NCI-H510A (cell line): ENCODE measurements at places on chromosomes 13 and 19.

DNA sequence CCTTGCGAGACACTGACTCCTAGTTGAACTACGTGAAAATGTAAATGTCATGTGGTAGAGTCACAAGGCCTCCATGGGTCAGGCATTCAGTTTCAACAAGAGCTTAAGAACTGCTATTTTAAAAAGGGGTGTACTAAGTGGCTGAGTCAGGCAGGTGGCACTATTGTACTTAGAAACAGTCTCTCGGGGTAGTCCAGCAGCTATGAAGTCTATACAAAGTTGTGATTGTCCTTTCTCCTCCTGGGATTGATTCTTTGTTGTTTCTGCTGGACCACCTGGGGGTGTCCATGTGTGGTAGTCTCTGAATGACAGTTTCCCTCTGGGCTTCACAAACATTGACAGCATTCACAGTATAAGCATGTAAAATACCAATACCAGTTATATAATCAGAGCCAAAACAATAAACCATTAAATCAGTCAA lies 33.0 kb downstream of the UGGT2 start:
- peak; percentile 13 for DNase-seq

DNA sequence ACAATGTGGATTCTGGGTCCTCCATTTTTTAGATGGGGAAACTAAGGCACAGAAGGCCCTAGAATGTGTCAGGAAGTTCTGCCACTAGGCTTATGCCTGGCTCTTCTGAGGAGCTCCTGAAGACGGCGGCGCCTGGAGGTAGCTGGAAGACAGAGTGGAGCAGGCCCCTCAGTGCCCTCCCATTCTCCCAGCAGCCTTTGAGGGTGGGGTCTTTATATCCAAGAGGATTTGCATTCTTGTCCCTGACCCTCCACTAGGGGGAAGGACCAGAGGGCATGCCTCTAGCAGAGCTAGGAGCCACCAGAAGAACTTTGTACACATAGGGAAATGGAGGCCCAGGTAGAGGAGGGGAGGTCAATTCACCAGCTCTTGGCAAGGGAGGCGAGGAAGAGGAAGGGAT lies 9.4 kb downstream of the CELF5 start:
- no peak for DNase-seq

DNA sequence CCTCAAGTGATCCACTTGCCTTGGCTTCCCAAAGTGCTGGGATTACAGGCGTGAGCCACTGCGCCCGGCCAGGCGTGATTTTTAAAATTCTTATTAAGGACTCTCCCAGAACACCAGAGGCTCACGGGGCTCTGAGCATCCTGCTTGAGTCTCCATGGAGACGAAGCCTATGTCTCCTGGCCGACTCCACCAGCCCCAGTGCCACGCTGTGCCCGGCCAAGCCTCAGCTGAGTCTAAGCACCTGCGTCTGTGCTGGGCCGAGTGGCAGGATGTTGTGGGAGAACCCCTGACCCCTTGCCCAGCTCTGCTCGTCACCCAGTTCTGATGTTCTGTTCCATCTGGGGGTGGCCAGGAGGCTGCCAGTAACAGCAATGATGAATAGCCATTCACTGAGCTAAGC lies 3.9 kb upstream of the CELF5 start:
- DNase-seq: no peak

GRCh38 chr13:99418103-99418842 lies 83.0 kb upstream of the TM9SF2 start:
- DNase-seq: no peak

DNA sequence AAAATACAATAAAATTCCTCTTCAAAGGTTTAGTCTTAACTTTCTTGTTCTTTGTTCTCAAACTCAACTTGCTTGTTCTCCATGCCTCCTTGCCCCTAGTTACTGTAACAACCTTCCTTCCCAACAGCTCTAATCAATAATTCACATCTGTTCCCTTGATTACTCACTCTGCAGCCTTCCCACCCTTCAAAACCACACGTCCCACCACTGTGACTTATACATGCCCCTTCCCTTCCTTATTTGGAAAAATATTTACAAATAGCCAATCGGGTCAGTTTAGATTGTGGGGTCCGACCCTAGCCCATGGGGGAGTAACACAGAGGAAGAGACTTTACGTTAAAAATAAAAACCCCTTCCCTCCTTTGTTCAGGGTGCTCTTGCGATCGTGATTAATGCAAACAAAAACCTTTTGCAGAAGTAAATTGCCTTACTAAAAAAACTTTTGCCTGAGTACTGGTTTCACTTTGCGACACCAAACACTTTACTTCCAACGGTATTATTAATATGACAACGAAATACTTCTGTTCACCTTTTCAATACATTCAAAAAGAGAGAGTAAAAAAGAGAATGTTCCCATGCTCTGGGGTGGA lies 512 bp upstream of the ZNF93 start:
- DNase-seq: no peak

DNA sequence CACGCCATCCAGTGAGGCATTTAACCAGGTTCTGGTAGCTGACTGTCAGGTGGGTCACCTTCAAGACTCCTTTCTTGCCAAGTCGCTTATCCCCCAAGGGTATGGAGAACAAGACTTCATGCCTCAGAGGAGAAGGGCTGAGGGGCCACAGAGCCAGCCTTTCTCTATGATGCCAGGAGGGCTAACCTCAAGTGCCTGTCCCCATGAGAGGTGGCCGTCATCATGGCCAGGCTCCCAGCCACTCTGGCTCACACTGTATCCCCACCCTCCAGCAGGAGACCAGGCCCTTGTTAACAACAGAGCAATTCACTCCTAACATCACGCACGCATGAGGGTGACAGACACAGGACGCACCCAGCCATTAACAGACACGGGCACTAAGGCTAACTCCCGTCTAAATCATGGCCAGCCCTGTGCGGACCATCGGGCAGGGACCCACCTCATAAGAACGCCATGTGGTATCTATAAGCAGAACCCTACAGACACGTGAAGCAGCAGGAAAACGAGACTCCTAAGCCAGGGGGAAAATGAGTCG lies 38.6 kb upstream of the ISYNA1 start:
- DNase-seq: no peak

GRCh38 chr19:11067356-11068113 lies 21.7 kb upstream of the LDLR start:
- DNase-seq: no peak

- DNase-seq: peak; percentile 72
Observed at GRCh38 chr13:26663791-26664190, 96.8 kb downstream of the GPR12 start.

- no peak for DNase-seq
Observed at GRCh38 chr13:60435762-60436374, 38.8 kb downstream of the TDRD3 start.

DNA sequence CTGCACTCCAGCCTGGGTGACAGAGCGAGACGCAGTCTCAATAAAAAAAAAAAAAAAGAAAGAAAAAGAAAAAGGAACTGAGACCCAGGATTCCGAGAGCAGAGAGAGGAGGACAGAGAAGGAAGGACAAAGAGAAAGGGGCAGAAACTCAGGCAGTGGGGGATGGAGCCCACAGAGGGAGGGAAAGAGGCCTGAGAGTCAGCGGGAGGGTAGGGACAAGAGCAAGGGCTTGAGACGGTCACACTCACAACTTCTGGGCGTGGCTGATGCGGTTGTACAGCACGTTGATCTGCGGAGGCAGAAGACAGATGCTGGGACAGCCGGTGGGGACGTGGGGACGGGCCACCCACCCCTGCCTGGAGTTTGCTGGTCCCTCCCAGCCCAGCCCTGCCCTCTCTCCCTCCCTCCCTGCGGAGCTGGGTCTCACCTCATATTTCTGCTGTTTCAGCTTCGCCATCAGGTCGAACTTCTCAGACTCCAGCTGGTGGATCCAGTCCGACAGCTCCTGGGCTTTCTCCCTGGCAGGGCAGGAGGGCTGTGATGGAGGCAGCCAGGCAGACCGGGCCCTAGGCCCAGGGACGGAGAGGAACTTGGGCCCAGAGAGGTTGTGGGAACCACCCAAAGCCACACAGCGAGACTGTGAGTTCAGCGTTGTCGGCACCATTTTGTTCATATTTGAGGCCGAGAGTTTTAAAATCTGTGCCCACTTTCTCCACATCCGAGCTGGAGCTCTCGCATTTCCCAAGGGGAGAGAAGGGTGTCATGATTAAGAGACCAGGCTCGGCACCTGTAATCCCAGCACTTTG lies 15.2 kb downstream of the TNNT1 start:
- no peak for DNase-seq
